ENCODE measurements at places on chromosomes 12 and 14. TPM values are rescaled to one million over a fixed set of nuclear protein-coding genes. Genes with fewer than 3 reads are reported as not detected.

GRCh38 chr12:29634057-29634456 lies 136.6 kb upstream of the OVCH1 start:
- no peak for DNase-seq

- DNase-seq, result no peak
These were observed 8.0 kb downstream of the CLEC12B start for GRCh38 chr12:10018386-10018785.

- no peak for DNase-seq
These were observed 35.4 kb downstream of the SRRM4 start for GRCh38 chr12:119016715-119017114.

GRCh38 chr12:38892087-38892786 lies 13.2 kb downstream of the CPNE8 start:
- no peak for DNase-seq

GRCh38 chr12:84950971-84951546 lies 38.5 kb upstream of the SLC6A15 start:
- no peak for DNase-seq

GRCh38 chr14:104633276-104634137 lies 28.9 kb upstream of the TMEM179 start:
- no peak for DNase-seq

GRCh38 chr12:128381541-128381940 lies 114.6 kb downstream of the TMEM132C start:
- no peak for DNase-seq

DNA sequence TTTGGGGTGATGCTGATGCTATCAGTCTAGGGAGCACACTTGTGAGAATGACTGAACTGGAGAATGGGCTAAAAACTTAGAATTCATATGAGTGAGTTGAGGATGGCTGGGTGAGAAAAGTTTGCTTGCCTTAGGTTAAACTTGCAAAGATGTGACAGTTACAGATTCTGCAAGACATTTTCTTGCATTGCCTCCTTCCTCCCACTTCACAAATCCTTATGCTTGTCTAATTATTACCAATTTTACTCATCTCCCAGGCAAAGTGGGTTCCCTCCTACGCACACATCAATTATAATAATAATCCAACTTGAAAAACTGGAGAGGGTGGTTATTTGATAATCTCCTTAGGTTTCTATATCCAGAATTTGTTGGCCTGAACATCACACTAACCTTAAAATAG lies 50.9 kb downstream of the ATP2B1 start:
- DNase-seq, result no peak

DNA sequence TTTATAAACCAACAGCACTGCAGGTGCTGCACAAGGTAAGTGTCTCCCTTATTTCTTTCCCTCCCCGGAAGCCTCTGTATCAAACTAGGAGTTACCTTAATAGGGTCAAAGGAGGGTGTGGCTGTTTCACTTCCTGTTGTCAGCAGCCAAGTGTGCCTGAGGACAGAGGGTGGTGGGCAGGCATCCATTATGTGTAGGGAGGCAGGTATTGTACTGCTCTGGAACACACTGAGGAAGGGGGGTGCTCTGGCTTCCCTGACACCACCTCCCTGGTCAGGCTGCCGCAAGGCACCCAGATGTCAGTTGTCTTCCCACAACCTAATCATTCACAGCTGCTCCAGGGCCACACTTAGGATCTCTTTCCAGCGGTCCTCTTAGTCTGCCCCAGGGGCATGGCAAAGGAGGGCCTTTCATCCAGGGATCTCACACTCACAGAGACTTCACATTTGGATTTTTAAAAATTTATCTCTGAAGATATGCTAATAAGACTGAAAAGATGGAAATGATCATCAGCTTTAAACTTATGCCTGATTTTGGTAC lies 132.0 kb upstream of the ARHGAP5 start:
- no peak for DNase-seq

DNA sequence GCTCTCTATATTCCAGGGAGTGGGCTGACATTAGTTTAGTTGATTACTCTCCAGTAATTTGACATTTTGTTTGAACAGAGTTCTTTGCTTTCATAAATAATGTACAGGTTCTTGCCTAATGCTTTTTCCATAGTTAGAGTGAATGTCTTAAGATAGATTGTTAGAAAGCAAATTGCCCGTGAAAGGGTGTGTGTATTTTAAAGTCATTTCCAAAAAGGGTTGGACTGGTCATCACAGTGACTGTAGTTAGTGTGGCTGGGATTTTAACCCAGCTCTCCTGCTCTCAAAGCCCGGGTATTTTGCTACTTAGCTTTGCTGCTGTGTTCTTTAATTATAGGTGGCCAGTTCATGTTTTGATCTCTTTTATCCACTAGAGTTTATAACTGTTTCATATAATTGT lies 74.2 kb downstream of the DNAH10 start:
- DNase-seq, result no peak

DNA sequence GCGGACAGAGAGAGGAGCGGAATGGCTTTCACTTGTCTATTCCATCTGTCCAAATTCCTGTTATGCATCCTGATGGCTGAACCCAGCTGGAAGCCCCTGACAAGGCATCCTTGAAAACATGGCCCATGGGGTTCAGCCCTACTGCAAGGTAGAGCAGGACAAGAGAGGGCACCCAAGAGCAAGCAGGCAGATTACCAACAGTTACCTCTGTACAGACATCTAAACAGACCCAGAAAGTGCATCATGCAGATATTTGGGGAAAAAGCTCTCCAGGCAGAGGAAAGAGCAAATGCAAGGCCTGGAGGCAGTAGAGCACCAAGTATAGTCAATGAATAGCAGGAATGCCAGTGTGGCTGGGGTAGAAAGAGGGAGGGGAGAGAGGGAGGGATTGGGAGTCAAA lies 407.5 kb downstream of the PCNX1 start:
- no peak for DNase-seq

- DNase-seq, result no peak
These were observed 233.8 kb downstream of the FBXL14 start for GRCh38 chr12:1360441-1361210.

DNA sequence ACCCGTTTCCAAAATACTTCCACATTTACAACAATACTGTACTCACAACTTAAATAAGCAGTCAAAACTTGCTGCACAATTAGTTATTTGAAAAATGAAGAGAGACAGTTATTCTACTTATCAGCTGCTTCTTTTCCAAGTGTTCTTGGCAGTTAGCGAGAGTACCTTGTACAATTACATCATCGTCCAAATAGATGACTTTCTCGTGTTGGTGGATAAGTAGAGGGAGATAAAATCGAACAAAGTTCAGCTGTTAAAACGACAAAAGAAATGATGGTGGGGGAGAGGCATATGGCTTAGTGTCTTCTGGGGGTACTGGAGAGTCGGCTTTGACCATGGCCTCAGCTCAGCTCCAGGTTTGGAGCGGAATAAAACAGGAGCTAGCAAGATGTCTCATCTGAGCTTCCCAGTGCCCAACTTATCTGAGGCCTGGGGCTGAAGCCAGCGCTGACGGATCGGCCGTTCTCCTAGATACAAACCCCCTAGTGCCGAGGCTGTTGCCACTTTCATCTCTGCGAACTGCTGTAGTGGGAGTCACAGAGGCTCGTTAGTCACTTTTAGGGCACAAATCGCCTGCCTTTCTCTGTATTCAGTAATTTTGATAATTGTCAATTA lies 31.7 kb downstream of the TDG start:
- no peak for DNase-seq

DNA sequence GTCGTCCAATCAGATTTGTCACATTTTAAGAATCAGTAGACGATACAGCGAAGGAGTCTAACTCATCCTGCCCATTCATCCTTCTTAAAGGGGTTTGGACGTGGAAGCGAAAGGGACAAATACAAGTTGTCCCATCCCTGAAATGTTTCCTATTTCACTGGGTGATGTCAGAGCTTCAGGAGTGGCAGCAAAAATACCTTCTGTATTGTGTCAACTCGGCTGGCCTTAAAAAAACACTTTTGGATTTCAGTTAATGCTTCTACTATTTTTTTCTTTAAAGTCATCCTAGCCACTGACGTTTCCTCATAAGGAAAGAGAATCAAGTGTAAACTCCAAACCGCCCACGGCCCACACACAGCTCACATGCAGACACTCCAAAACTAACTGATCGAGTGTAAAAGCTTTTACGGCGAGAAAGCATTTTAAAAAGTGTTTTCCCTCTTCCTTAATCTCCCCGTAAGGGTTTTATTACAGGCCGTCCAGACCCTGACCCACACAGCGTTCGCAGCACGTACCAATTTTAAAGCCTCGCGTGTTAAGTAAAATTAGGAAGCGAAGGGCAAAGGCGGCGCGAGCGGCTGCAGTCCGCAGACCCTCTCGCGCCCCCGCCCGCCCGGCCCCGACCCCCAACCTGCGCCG lies 593 bp downstream of the CFL2 start:
- no peak for DNase-seq

DNA sequence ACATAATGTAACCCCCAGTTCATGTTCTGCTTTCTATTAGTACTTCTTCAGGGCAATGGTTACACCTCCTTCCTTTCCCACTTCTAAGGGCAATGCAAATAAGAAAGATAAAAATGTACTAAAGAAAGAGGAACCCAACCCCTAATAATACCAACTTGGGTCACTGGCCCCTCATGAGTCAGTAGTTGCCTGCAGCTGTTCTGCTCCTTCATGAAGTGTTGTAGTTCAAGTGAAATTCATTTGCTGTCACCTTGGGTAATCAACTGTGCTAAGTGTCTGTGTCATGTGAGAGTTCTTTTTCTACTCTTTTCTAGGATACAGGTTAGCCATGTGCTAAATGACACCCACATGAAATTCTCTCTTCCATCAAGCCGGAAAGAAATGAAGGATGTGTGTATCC lies 91.8 kb downstream of the PLXNC1 start:
- no peak for DNase-seq

DNA sequence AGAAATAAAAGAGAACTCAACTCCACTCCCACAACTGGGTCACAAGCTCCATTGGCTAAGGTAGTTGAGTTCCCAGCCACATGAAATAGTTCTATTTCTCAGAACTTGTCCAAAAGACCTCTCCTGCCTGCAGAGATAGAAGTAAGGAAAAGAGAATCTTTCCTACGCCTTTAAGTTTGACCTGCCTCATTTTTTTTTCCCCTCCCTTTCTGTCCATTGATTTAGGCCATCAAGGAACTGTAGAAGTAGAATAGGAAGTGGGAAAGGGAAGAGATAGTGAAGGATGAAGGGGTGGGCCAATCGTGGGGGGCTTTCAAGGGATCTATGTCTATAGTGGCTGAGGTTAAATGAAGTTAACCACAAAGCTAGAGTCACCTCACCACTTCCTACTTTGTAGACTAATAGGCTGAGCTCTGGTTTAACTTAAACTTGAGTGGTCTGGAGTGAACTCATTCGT lies 13.9 kb upstream of the NUDT4 start:
- DNase-seq, result no peak

- DNase-seq, result no peak
These were observed 35.7 kb downstream of the RAB21 start for GRCh38 chr12:71790331-71790730.

DNA sequence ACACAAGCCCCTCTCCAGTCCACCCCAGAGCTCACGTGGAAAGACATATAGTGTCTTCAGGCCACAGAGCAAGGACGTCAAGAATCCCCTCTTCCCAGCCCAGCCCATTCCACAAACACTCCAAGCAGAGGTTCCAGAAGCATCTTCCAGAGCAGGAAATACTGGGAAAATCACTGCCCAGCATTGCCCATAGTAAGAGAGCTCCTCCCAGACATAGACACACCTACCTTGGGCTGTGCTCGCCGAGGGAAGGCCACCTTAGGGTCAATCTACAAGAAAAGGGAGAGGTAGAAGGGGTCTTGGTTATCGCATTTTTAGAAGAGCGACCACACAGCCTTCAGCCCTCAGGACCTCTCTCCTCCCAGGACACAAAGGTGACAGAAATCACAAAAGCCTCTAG lies 4.5 kb downstream of the MSI1 start:
- no peak for DNase-seq

GRCh38 chr12:39581592-39581991 lies 38.0 kb downstream of the ABCD2 start:
- peak; percentile 5 for DNase-seq

DNA sequence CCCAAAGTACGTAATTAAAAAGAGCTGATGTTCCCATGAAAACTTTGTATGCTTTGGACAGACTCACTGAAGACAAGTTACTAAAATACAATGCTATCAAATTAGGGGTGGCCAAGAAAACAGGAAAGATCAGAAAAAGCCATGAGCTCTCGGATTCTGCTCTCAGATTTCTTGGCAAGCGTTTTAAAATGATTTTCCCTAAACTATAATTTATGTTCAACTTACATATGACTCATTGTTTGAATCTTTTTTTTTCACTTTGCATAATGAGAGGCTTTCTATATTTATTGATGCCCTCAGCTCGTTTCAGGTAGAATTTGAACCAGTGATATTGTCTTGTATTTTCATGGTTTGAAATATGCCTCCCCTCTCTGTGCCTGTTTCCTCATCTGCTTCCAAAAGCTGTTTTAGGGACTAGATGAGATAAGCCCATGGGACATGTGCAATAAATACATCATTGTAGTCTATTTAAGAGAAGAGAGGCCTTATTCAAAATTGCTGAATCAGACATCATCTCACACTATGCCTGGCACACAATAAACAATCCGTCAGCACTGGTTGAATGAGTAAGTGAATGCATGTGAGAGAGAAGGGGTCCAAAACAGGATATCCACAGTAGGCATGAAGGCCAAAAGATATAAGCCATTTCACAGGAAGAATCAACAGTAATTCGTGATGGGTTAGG lies 4.7 kb upstream of the IPO8 start:
- no peak for DNase-seq

The ASPG gene
- 7.6 TPM for polyA plus RNA-seq

The ABCC9 gene
- 3.2 TPM for polyA plus RNA-seq

The CACNA2D4 gene
- 1.4 TPM for polyA plus RNA-seq

The CKAP4 gene
- 11.0 TPM for polyA plus RNA-seq

The HCAR3 gene
- polyA plus RNA-seq, result not detected

The IL31 gene
- polyA plus RNA-seq, result not detected

The AKAP3 gene
- polyA plus RNA-seq, result 1.5 TPM

The CCDC196 gene
- polyA plus RNA-seq, result not detected
